ENCODE measurements at places on chromosomes 3 and 15.

DNA sequence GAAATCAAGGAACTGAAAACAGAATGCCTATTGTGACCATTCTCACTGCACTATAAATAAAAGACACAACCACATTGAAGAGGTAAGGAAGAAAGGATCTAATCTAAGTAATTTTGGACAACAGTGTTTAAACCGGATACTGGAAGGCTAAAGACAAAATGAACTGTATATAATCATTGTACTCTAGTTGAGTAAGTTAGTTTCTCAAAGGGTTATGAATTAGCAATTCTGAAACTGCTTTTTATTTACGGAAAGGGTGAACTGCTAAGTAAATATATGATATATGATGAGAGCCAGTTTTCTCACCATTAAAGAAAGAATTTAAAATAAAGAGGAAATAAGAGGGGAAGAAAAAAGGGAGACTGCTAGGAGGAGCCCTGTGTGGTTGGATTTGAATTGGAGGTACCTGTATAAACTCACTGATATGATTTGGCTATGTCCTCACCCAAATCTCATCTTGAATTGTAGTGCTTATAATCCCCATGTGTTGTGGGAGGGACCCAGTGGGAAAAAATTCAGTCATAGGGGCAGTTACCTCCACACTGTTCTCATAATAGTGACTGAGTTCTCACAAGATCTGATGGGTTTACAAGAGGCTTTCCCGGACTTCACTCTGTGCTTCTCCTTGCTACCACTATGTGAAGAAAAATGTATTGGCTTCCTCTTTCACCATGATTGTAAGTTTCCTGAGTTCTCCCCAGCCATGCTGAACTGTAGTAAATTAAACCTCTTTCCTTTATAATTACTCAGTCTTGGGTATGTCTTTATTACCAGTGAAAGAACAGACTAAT is 607.7 kb downstream of the PYDC2 start:
- DNase-seq: no peak

- no peak for DNase-seq
Measured at GRCh38 chr3:72181251-72181650, 396.3 kb upstream of the PROK2 start.

- no peak for DNase-seq
Measured at GRCh38 chr15:44698641-44699040, 12.5 kb downstream of the PATL2 start.

DNA sequence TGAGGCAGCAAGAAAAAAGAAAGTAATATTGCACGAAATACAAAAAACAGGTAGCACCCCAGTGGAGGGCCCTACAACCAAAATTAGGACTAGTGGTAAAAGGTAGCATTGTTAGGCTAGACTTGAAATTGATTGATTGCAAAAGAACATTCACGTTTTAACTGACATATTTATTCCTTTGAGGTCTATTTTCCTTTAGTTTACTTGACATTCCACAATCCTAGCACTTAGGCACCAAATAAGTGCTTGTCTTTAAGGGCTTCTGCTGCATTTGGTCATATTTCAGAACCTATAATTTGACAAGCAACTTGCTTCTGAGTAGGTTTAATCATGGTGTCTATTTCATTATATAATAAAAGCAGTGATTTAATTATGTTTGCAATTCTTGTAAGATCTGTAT is 642.7 kb upstream of the AGTR1 start:
- DNase-seq: no peak

GRCh38 chr3:145134738-145135137 is 1026.2 kb downstream of the PLOD2 start:
- DNase-seq: no peak

GRCh38 chr3:105349684-105350387 is 16.9 kb upstream of the ALCAM start:
- DNase-seq: no peak

DNA sequence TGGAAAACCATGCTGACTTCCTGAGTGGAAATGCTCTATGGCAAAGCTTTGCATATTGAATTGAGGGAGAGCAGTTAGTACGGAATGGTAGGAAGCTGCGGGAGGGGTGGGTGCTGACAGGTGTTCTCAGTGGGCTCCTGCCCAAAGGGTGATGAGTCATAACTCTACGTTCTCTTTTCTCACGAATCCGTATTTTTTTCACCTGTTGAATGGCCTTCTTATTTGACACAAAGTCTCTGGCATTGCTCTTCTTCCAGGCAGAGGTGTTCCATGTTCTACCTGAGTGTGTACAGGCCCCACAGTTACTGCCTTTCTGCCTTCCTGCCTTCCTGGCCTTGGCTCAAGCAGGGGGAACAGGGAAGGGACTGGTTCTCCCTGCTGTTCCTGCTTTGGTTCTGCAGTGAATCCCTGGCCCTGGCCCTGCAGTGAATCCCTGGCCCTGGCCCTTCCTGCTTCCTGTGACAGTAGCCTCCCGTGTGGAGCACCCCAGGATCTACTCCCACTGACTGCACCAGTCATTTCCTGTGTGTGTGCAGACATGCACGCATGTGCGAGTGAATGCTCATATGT is 31.9 kb downstream of the TRAK1 start:
- peak; percentile 49 for DNase-seq

DNA sequence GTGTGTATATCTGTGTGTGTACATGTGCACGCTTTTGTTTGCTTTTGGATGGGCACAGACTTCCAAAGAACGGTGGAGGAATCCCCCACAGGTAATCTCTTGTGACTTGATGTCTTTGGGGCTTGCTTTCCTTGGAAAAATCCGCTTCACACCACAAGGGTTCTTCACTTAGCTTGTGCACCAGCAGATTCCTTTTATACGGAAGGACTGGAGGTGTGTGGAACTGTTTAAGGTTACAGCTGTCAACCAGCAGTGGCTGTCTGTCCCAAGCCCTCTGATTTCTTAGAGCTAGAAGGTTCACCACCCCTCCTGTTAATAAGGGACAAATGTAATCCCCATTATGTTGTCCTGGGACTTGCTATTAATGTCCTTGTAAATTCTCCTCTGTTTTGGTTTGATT is 193.5 kb downstream of the ITPR1 start:
- no peak for DNase-seq

DNA sequence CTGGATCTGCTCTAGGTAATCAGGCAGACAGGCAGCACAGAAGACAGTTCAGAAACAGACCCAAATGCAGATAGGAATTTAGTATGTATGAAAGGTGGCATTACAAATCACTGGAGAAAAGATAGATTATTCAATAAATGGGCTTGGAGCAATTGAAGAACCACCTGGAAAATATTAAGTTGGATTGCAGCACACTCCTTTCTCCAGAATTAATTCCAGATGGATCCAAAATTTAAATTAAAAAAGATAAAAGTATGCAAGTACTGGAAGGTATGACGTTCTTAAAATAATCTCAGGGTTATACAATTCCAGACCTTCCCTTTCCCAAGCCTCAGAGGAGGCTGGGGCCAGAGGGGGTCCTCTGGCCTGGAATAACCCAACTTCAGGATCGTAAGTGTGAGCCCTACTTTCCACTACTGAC is 32.5 kb downstream of the HRH1 start:
- no peak for DNase-seq

- DNase-seq: no peak
Measured at GRCh38 chr15:70439304-70439877, 324.0 kb downstream of the UACA start.

DNA sequence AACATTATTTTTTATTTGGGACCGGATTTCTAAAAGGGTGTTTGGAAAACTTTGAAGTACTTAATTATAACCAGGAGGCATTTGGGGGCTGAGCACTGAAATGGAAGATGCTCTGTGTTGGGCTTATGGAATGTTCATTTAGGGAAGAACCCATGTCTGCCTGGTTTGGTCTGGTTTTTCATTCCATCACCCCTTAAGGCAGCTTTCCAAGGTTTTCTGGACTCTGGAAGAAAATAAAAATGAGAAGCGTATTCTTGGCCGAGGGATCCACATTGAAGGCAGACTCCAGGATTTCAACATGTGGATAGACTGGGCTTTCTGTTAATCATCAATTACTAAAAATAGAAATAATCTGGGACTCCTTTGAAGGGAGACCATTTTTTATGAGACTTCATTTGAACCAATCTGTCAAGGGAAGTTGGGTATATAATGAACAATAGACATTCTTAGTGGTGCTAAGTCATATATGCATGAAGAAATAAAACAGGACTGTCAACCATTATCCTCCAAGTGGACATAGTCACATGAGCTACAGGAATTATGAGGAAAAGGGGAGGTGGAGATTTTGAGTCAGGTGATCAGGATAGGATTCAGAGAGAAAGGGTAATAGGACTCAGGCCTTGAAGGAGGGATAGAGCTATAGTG is 270.5 kb upstream of the ADAMTS9 start:
- no peak for DNase-seq

DNA sequence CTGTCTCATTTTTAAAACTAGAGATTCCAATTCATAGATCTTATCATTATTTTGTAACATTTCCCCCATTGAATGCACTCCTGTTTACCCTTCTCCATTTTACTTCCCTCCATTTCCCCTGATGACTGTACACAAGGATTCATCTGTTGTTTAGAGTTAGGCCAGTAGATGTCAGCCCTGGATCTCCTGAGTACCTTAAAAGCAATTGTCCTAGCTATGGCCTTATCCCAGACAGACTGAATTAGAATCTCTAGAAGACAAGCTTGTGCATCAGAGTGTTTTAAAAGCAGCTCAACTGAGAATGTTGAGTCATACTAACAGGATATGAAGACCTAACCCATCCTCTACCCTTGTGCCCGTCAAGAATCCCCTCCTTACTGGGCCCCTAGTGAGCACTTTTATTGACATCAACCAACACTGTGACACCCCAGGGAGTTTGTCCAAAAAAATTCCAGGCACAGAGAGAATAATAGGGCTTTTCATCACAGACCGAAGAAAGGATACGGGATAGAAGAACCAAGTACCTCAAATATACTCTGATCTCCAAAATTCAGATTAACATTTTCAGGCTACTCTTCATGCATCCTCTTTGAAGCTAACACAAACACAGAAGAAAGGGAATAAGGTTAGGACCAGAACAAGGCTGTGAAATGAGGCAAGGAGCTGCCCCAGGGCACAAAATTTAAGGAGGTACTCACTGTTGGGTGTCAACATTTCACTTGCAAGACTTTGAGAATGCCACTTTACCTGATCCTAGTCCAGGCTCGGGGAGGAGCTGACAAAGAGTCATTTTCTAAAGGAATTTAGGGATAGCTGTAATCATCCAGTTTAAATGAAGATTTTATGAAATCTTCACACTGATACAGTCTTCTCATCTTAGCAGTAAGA is 17.1 kb downstream of the ZBED2 start:
- peak; percentile 25 for DNase-seq

- peak; percentile 36 for DNase-seq
Measured at GRCh38 chr15:52114261-52115055, 1.9 kb upstream of the BCL2L10 start.

DNA sequence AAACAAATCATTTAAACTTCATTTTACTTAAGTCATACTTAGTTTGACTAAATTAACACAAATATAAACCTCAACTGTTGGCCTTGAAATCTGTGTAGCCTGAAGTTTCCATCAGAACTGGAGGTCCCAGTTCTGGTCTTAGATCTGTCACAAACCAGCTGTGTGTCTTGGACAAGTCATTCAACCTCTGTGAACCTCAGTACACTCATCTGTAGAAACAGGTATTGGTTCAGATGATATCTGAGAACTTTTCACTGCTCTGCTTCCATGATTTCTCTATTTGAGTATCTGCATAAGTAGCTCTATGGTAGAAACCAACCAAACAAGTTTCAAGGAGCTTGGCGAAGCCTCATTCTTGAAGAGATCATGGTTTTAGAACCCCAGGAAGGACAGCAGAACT is 60.4 kb upstream of the SLC2A2 start:
- DNase-seq: no peak

GRCh38 chr3:197798863-197799262 is 7.8 kb downstream of the LRCH3 start:
- DNase-seq: no peak

GRCh38 chr3:35544976-35545375 is 94.3 kb upstream of the ARPP21 start:
- no peak for DNase-seq

DNA sequence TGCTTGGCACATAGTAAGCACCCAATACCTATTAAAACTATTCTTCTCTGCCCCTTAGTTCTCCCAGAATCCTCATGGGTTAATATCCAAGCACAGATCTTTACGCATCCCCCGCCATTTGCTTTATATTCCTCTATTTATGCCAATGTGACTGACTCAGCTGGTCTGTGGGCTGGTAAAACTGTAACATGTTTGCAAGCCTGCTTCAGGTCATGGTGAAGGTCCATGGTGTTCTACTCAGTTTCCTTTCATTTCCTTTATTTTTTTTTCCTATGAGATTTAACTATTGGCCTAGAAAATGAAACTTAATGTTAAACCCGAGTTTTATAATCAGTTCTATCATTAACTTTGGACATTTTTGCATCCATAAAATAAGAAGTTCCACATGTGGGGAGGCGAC is 47.0 kb downstream of the FRMD4B start:
- DNase-seq: no peak

GRCh38 chr3:28139967-28140634 is 101.3 kb upstream of the CMC1 start:
- no peak for DNase-seq

- no peak for DNase-seq
Measured at GRCh38 chr15:70995383-70995970, 102.9 kb downstream of the LRRC49 start.

DNA sequence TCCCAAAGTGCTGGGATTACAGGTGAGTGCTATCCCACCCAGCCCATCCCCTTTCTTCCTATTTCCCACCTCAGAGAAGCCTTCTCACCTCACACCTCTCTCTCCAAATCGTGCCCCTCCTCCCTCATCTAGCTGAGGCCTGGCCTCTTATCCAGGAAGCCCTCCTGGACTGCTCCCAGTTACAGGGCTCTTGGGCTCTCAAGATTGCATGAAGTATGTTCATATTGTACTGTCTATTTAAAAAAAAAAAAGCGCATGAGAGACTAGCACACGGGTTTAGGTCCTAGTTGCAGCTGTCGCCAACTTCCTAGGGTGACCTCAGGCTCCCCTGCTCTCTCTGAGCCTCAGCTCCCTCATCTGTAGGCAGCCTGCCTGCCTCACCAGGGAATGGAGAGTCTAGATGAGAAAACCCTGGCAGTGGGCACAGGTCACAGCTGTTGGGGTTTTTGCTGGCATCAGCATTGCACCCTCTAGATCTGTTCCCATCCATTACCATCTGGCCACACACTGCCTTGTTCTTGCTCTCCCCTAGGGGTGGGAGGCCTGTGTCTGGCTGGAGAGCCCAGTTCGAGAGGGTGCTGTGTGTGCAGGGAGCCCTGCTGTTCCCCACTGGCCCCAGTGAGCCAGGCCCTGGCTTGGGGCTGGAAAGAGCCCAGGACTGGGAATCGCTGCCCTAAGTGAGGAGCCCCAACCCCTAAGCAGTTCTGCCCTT is 24.2 kb upstream of the C15orf39 start:
- DNase-seq: no peak

DNA sequence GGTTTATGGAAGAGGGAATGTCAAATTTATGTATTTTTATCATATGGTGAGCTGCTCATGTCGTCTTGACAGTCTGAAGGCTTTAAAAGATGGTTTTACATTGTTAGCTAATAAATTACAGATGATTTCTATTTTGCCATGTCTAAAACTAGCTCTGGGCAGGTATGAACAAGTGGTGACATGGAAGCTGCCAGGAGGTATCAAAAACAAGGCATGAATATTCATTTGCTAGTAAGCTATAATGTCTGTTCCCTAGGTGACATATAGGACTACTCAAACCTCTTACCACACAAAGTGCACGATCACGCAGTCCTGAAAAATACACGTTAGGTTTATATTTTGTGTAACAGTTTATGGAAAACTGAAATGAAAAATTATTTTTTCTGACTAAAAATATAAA is 34.8 kb downstream of the ST3GAL6 start:
- DNase-seq: no peak
